ENCODE measurements at places on chromosomes 1 and 21.

- no peak for DNase-seq
Observed at GRCh38 chr1:47580451-47580995, 142.7 kb downstream of the FOXD2 start.

- no peak for DNase-seq
Observed at GRCh38 chr1:175130649-175131045, 61.9 kb downstream of the KIAA0040 start.

- peak; percentile 67 for DNase-seq
Observed at GRCh38 chr1:155051777-155052398, 772 bp downstream of the ADAM15 start.

GRCh38 chr1:232403017-232403714 is 226.8 kb downstream of the SIPA1L2 start:
- no peak for DNase-seq

DNA sequence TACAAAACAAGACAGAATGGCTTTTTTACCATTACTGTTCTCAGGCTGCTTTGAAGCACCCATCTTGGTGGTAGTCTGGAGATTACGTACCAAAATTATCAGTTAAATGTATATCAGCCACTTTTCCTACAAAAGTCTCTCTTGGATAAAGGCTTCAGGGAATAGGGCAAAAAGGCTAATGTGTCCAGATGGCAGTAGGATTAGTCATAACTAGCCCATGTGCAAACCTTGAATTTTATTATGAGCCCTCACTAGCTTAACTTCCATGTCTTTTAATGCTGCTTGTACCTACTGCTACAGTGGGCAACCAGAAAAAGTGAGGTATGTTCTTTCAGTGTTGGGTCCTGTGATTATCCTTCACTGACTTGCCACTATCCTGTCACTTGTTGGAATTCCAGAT is 51.0 kb downstream of the PLPPR4 start:
- DNase-seq = no peak

DNA sequence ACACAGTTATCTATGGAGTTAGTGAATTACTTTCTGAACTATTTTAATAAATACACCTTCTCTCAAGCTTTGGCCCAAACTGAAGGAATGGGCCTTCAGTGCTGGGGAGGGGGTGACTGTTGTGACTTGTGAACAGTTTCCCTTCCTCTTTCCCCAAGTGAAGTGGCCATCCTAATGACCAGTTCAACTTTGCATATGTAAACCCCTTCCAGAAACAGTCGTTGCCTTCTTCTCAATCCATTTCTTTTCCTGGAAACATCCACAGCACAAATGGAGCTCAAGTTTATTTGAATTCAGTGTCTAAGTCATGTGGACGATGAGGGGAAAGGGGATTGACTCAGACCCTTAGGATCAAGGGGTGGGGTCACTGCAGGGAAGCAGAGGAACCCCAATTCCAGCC is 1.3 kb upstream of the INPP5B start:
- DNase-seq = no peak

DNA sequence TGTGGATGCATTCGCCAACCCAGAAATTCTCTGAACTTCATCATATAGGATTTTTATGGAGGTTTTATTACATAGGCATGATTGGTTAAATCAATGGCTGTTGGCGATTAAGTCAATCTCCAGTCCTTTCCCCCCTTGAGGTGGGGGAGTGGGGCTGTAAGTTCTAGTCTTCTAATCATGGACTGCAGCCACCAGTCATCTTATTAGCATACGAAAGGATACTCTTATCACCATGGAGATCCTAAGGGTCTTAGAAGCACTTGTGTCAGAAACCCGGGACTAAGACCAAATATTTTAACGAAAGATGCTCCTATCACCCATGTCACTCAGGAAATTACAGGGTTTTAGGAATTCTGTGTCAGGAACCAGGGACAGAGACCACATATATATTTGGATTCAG is 36.3 kb downstream of the SDCCAG8 start:
- DNase-seq = no peak

GRCh38 chr21:31873696-31874599 is 1.1 kb downstream of the HUNK start:
- DNase-seq = no peak

DNA sequence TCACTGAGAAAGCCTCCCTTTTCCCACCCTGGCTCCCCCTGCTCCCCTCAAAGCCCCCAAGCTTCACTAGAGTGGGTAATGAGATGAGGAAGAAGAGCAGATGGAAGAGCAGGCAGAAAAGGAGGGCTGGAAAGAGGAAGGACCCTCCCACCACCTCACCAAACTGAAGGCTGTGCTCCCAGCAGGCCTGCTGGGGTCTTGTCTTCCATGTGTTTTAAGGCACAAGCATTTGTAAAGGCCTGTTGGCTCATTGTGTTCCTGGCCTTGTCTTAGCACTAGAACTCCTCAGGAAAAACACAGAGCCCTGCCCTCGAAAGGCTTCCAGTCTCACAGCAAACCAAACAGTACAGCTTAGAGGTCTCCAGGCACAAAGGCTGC is 51.5 kb downstream of the TOMM20 start:
- no peak for DNase-seq

GRCh38 chr1:36703526-36704208 is 221.0 kb upstream of the CSF3R start:
- DNase-seq = peak; percentile 44

DNA sequence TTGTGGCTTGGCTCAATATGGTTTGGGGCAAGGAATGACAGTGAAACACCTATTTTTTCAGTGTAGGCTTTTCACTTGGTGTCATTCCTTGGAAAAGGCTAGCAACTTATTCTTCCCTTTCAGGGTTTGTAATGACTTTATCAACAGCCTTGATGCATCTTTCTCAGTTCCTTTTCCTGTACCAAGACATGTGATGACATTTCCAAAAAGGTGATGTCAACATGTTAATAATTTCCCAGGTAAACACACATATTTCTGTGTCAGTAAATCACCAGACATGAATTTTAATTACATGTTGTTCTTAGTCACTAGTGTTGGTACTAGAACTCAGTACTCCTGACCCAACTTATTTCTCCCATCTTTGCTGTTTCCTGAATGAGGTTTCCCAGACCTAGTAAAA is 37.8 kb upstream of the RRP15 start:
- DNase-seq = no peak

GRCh38 chr1:155913969-155914757 is 3.0 kb upstream of the RIT1 start:
- no peak for DNase-seq

- DNase-seq = no peak
Observed at GRCh38 chr1:207807690-207808321, 56.0 kb downstream of the CD46 start.

DNA sequence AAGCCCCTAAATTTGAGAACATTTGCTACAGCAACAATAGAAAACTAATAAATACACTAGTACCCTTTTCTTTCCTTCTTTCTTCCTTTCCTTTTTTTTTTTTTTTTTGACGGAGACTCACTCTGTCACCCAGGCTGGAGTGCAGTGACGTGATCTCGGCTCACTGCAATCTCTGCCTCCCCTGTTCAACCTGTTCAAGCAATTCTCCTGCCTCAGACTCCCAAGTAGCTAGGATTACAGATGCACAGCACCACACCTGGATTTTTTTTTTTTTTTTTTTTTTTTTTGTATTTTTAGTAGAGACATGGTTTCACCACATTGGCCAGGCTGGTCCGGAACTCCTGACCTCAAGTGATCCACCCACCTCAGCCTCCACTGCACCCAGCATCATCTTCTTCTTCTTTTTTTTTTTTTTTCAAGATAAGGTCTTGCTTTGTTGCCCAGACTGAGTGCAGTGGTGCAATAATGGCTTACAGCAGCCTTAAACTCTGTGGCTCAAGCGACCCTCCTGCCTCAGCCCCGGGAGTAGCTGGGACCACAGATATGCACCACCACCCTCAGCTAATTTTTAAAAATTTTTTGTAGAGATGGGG is 19.6 kb upstream of the CBR3 start:
- no peak for DNase-seq

GRCh38 chr1:63547621-63548294 is 24.4 kb downstream of the EFCAB7 start:
- DNase-seq = no peak

DNA sequence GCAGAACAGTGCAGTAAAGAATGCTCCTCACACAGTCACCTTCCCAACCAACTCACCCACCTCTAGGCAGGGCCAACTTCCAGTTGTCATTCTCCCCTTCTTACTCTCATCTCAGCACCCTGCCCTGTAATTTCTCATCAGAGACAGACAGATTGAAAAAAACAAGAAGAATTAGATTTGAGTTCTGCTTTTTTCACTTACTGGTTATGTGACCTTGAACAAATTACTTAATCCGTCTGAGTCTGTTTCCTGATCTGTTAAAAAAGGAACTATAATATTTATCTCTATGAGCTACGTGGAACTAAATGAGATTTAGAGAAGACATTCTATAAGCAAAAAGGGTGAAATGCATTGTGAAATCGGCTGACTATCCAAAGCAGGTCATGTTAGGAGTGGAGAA is 330.3 kb downstream of the ZNF326 start:
- DNase-seq = no peak

GRCh38 chr21:38188037-38188436 is 68.8 kb upstream of the KCNJ15 start:
- no peak for DNase-seq

- no peak for DNase-seq
Observed at GRCh38 chr1:75310067-75310466, 175.9 kb downstream of the LHX8 start.

- DNase-seq = no peak
Observed at GRCh38 chr1:4396551-4396950, 257.9 kb upstream of the AJAP1 start.

DNA sequence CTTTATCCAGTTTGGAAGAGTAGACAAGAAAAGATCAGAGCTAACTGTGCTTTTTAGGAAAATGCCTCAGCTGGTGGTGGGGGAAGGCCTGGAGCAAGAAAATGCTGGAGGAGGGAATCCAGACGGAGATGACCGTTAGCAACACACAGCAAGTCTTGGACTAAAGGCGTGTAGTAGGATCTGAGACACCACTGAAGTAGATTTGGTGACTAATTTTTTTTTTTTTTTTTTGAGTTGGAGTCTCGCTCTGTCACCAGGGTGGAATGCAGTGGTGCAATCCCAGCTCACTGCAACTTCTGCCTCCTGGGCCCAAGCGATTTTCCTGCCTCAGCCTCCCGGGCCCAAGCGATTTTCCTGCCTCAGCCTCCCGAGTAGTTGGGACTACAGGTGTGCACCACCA is 41.2 kb downstream of the LPAR3 start:
- DNase-seq = no peak

DNA sequence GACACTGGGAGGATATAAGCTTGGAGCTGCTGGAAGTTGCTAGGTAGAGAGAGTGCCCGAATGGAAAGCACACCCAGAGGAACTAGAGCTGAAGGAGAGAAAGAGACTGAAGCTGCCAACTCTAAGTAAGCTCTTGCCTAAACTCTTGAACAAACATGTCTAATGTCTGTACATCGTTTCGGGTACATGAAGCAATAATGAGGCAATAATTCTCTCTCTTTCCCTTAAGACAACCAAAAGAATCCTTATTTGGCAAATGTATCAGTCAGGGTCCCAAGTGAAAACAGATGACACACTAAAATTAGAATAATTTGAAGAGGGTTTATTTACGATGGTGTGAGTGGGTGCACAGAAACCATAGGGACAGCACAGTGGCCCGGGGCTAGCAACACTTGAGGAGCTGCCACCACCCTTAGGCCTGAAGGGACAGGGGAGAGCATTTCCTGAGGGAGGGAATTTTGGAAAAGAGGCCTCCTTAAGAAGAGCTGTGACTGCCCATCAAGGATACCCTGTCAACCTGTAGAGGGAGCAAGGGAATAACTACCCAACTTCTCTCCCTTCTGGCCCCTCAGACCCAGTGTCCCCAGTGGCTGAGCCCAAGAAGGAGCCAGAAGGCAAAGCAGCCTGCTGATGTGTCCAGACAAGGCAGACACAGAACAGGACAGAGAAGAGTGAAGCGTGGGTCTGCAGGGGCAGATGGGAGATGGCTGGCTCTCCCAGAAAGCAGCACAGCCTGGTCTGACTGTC is 36.1 kb upstream of the KHDRBS1 start:
- DNase-seq = peak; percentile 41

DNA sequence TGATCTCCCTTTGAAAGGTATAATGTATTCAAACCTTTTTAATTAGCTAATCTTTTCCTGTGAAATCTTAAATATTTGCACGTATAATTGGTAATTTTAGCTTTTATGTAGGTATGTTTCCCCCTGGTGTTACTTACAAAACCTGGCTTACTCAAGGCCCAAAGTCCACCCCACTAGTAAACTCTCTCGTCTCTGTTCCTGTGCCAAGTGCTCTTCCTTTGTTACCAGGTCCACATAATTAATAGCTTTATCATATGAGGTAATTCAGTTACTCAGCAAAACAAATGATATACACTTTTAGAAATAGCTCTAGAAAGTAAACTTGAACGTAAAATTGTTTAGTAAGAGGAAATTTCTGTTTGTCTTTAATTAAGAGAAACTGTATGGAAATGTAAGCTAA is 36.7 kb downstream of the NFIA start:
- DNase-seq = peak; percentile 5
